CD4-positive, alpha-beta T cell treated with Interleukin-2 at 100 ng/mL for 4 hours (primary cell): ENCODE measurements at places on chromosomes 6 and 20.
A peak's percentile ranks its signal among the peaks of the same experiment; 100 is the strongest.

- DNase-seq = no peak
Measured at GRCh38 chr20:19947611-19948264, 69.4 kb upstream of the NAA20 start.

GRCh38 chr20:11320033-11320432, 597.7 kb upstream of the BTBD3 start:
- no peak for DNase-seq

- no peak for DNase-seq
Measured at GRCh38 chr6:159508931-159509330, 184.1 kb downstream of the SOD2 start.

DNA sequence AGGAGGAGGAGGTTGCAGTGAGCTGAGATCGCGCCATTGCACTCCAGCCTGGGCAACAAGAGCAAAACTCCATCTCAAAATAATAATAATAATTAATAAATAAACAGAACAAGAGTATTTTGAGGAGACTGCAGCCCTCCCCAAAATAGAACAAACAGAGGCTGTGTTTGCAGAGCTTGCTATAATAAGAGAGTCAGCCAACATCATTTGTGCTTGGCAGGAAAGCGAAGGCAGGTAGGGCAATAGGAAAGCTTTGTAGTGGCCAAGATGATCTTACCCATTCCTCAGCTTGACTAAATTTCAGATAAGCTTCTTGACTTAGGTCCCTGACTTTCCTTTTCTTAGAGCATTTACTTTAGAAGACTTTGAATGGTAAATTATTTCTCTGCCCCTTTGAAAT, 6.7 kb downstream of the C6orf141 start:
- no peak for DNase-seq

DNA sequence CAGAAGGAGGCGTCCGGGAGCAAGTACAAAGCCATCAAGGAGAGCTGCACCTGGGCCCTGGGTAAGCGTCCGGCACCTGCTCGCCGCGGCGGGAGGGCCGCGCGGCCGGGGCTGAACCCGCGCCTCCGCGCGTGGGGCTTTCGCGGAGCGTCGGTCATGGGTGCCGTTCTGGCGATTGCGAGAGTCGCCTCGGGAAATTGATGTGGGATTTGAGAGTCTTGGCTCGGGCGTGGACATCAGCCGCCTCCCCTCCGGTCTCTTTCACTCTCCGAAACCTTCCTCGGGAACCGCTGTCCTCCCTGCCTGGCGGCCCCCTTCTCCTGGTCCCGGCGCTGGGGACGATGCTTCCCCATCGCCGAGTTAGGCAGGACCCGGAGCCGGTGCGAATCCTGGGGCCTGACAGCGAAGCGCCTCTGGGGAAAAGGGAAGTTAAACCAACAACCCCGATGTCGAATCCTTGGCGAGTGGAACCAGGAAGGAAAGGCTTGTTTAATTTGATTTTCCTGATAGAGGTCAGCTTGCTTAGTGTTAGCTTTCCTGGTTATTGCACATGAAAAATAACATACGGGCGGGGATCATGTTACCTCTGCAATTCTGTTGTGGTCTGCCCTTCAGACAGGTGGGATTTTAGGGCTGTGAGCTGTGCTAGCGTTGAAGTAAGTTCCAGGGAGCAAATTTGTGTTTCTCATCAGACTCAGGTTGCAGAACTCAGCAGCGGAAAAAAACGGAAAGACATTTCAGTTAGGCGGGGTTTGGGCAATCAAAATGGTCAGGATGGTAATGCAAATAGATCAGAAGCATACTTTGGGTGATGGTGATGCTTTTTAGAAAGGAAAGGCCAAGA, 594 bp downstream of the ARFGEF3 start:
- DNase-seq = no peak

DNA sequence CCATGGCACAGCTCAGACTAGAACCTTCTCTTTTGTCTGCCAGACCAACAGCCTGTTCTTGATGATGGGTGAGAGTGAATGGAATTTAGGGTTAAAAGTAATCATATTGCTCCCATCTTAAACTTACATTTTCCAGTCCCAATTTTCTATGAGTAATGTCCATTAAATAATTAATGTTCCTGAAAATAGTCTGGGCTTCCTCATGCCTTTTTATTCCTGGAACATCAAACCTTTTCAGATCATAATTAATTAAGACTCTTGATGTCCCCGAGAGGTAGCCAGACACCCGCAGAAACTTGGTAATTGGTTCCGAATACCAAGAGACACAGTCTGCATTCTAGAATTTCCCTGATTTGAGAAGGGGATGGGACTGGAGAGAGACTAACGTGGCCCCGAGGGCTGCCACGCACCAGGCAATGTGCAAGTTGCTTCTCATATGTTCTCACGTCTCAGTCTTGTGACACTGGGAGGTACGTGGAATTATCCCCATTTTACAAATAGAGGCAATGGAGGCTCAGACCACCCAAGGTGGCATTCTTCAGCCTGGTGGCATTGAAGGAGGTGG, 78.6 kb upstream of the TOX2 start:
- DNase-seq = no peak

- DNase-seq = no peak
Measured at GRCh38 chr20:57577679-57578475, 17.0 kb downstream of the PCK1 start.

DNA sequence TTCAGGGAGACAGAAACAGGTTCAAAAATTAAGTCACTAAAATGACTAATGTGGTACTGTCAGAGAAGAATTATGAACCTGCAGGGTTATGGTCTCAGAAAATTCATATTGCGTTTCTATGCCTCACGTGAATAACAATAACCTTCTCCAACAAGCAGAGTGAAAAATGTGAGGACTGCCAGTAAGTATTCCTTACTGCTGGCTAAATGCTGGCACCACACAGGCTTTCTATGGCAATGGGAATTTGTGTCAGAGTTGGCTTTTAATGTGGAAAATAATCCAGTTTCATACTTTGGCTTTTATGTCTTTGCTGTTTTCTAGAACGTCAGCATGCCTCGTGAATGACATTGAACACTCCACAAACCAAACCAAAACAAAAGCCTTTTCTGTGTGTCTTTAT, 656.0 kb downstream of the KIF16B start:
- no peak for DNase-seq

DNA sequence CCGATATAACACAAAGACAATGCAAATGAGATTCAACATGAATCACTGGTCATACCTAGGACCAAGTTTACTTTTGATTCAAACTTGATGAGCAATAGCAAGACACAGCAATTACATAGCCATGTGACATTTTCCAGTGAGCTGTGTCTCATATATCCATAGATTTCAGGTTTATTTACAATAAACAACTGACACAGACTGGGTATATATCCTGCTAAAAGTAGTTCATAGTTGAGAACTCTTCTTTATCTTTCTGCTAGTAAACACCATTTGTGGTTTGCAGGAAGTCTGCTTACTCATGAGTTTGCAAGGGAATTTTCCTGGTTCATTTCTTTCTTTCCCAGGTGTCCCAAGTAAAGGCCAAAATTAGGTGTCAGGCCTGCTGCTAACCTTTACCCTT, 343.4 kb downstream of the KIF16B start:
- no peak for DNase-seq

DNA sequence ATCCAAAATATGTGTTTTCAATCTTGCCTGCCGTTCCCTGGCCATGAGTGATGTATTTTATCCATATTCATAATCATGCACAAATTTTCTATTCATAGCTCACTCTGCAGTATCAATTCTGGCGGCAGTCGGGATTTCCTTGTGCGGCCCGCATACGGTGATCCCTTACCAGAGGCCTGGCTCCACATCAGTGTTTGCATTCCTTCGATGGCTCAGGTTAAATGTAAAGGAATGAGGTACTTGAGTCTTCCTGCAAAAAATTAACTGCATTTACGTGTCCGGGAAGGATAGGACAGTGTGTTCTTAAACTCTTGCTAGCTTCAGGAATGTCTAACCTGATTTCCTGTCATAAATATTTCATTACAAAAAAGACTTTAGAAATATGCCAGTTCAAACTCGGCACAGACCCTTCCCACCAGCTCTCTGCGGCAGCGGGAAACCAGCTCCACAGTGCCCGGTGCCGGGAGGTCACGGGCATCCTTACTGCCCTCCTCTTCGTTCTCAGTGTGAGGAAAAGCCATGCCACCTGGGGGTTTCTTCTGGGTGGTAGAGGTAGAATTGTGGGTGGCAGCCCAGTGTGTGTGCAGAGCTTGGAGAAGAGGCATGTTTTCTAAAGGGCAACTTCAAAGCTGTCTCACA, 154.5 kb downstream of the MOXD1 start:
- DNase-seq = no peak

- no peak for DNase-seq
Measured at GRCh38 chr6:63458480-63459115, 113.7 kb upstream of the LOC128125822 start.

- no peak for DNase-seq
Measured at GRCh38 chr20:50256577-50256976, 65.9 kb downstream of the CEBPB start.

DNA sequence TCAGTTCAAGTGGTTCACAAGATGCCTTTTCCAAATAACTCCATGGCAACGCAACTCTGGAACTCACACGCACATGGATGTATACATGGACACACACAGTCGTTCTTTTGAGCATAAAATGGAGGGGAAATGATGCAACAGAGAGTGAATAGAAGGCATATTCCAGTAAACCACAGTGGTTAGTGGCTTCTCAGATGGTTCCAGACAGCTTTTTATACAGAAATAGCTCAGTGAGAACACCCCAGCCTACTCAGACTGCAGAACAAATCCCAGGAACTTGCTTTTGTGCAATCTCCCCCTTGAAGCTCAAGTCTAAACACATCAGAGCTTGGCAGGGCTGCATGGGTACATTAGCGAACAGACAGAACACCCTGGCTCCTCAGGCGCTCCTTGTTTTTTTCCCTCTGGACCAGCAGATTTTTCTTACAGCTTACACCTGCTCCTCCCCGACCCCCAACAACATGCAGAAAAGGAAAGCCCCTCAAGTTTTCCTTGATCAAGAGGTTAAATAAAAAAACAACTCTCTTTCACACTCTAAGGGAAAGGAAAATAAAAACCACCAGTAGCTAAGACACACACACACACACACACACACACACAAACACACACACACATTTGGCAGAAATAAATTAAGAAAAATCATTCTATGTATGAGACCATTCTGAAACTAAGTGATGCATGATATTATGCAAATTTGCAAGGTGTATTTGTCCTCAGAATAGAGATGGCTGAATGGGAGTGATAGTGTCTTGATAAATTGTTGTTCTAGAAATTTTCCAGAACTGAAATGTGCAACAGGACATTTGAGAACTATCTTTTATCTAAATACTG, 51.2 kb upstream of the RANBP9 start:
- DNase-seq = peak; percentile 40

GRCh38 chr6:121657972-121658371, 222.5 kb downstream of the GJA1 start:
- no peak for DNase-seq

GRCh38 chr6:108113557-108114519, 39.3 kb upstream of the OSTM1 start:
- peak; percentile 40 for DNase-seq

DNA sequence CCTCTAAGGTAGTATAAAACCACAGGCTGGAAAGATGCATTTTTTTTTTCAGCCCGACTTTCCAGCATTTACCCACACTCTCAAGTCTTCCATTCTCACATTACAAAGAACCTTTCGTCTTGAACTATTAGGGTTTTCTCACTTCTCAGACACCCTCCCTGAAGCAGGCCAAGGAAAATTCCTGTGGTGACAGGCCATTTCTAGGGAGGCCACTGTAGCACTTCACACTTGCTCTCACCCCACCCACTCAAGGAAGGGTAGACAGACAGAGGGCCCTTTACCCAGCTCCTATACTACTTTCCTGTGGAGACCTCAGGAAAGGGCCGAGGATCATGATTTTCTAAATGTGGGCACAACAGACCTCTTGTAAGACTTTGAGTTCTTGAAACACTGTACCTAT, 27.7 kb downstream of the KCNS1 start:
- no peak for DNase-seq

DNA sequence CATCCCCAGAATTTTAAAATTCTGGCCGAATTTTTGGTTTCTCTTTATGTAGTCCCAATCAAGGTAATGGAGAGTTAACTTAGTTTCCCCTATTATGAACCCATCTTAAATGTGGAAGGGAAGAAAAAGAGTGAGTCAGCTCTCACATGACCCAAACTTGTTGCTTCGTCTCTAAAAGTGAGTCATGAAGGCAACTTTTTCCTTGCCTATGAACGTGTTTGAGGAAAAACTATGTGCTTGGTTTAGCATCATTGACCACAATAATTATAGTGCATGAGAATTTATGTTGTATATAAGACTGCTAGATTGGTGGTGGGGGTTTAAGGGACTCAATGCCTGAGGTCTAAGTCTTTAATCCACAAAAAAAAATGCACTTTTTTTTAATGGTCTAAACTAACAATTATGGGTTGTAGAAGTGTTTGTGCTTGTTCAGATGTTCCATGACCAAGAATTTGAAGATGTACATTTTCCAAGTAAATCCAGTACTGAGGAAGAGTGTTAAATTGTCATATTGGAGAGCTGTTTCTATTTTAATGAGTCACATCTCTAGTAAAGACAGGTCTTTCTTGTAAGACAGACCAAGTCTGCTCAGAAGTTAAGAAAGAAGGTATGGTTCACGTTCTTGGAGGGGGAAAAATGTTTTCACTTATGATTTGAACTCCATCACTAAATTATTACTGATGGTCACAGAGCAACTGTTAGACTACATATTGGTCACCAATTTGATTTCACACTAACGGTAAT, 409.9 kb upstream of the MARCKS start:
- DNase-seq = no peak

GRCh38 chr6:89260832-89261231, 43.7 kb upstream of the GABRR1 start:
- no peak for DNase-seq

GRCh38 chr6:34059914-34060313, 86.0 kb downstream of the GRM4 start:
- no peak for DNase-seq

- peak; percentile 20 for DNase-seq
Measured at GRCh38 chr6:150263765-150264404, 104.9 kb upstream of the IYD start.

- DNase-seq = peak; percentile 100
Measured at GRCh38 chr6:20401205-20402091, at the start of gene E2F3. Gene E2F3, plus strand, starts transcription at chr6:20401879. Its CDS starts 354 bp downstream, at chr6:20402233.

- DNase-seq = no peak
Measured at GRCh38 chr6:144075875-144076274, 19.5 kb downstream of the SF3B5 start.

- DNase-seq = no peak
Measured at GRCh38 chr6:137434640-137435039, 59.6 kb downstream of the OLIG3 start.

GRCh38 chr20:17664025-17664633, 17.9 kb downstream of the RRBP1 start:
- no peak for DNase-seq

DNA sequence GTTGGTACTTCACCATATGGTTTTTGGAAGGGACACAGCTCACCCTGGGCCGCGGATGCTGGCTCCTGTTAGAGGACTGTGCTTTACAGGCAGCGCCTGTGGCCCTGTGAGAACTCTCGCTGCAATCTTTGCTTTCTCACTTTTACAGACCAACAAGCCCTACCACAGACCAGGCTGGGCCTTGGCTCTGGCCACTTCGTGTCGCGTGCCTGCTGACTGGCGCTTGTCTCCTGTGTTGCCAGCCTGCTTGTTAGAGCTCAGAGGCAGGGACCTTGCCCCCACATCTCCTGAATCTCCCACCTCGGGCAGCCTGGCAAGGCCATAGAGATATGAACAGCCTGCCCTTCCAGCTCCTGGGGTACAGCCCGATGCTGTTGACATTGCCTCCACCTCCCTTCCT, 56.1 kb downstream of the SYNJ2 start:
- DNase-seq = no peak

- DNase-seq = no peak
Measured at GRCh38 chr6:131828951-131829350, 21.1 kb downstream of the ENPP1 start.

GRCh38 chr20:43590036-43590391, 723 bp upstream of the IFT52 start:
- peak; percentile 5 for DNase-seq
